Activated CD4-positive, alpha-beta T cell treated with anti-CD3 and anti-CD28 coated beads, Interleukin-2, Interleukin-4, amounts not matched to agents 100 ng/mL and 50 ng/mL, durations not matched to agents 16 hours and 8 hours (primary cell): ENCODE measurements at places on chromosomes 1 and 21.

GRCh38 chr1:5551274-5551975 lies 440.8 kb downstream of the NPHP4 start:
- no peak for DNase-seq

DNA sequence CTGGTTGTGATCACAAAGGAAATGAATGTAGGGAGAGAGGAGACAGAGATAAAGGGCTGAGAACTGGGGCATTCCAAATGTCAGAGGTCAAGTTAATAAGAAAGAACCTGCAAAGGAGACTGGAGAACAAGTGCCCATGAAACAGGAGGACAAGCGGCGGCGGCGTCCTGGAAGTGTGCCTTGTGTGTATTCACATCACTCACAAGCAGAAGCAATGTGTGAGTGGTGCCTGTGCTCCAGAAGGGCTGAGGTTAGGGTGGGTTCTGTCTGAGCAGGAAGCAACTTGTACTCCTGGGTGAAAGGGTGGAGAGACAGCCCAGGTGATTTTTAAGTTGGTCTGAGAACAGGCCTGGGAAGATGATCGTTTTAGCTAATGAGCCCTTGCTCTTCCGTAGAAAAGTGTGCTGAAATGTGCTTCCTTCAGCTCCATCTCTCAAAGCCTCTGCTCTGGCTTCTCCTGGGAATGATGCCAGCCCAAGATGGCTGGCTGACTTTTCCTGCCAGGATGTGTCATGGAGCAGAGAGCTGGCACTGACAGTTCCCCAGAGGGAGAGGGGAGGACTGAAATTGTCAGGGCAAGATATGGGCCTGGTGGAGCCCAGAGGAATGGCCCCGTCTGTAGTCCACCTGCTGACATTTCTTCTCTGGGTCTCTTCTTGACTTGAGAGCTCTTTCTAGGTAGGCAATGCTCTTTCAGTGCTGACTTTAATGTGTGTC lies 25.1 kb upstream of the PLEKHA6 start:
- no peak for DNase-seq

- DNase-seq = peak; percentile 66
Measured at GRCh38 chr1:111032295-111032897, 68.7 kb upstream of the LRIF1 start.

GRCh38 chr1:201891451-201892045 lies 2.9 kb downstream of the SHISA4 start:
- no peak for DNase-seq

DNA sequence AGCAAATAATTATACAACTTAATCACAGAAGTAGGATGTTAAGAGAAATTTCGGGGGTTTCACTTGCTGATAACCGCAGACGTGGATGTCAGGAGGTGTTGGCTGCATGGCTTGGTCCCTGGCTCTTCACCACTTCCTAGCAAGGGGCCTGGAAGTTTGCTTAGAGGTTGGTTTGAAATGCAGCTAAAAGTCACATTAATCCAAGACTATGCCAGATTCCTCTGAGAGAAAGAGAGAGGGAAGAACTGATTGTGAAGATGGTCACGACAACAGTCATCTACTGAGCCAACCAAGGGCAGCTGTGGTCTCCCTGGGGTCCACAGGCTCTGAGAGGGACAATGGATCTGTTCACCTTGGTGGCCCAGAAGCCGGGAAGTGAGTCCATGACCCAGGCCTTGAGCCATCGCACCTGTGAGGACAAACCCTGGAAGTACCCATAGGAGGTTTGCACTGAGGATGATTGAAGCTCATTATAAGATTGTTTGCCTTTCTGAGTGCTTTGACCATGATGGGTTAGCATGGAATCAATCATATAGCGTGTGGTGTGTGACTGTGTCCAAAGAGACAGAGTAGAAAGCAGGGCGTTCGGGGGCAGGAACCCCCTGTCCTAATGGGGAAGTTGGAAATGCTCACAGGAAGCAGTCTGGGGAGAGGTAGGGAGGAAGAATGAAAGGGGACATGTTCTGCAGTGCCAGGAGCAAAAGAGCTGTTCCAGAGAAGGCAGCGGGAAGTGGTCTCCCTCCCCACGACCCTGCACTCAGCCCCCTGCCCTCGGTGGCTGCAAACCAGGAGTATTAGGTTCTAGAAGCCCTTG lies 47.1 kb downstream of the UMODL1 start:
- DNase-seq = no peak

DNA sequence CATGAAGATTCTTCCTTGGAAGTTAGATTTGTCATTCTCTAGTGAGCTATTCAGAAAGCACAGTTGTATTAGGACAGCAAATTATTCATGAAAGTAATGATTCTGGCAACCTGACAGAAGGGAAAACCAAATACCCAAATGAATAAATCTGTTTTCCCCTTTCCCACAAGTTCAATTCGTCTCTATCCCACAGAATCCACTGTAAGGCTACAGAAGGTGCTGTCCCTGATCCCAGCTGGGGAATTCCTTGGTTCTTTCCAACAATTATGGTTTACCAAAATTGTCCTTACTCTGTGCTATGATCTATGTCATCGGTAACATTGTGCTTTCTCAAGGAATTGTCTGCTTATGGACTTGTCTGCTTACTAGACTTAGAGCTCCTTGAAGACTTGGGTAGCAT lies 104.2 kb downstream of the FASLG start:
- no peak for DNase-seq

DNA sequence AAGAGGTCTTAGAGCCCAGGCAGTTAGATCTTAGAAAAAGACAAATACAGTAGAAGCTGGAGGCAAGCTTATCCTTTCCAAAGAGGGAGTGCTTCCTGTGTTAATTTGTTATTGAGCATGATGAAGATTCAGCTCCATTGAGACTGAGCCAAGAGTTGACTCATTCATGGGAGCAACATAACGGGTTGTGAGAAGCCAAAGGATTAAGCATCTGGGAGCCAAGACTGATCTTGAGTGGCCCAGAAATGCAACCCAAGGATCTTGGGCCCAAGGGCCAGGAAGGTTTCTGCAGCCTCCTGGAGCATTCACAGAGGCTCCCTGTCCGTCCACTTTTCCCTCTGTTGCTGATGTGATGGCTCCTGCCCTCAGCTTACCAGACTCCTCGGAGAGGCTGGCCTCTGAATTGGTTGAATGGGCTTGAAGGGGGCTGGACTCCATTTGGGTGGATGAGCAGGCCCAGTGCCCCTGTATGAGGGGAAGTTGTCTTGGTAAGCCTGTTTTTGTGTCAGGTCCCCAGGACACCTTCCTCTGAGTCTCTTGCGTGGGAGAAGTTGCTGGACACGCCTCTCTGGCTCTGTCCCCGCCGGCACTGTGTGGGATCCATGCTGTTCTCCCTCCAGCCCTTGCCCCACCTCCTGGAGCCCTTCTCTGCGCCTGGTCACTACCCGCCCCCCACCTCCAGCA lies 42.4 kb downstream of the PDE9A start:
- no peak for DNase-seq

DNA sequence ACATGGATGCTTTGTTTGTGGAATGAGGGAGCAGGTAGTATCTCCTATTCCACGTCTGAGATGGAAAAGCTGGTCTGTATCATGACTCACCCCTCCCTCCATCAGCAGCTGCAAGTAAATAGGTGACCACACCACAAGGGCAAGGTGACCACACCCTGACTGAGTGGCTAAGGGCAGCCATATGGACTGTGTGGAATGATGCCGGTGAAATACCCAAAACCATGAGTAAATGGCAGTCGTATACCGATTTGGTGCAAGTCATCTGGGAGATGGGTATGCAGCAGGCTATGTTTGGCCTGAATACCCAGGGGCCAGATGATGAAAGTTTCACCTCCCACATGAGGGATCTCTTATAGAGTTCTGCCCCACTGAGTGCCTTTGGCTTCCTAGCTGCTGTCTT lies 15.8 kb upstream of the UBE2U start:
- DNase-seq = no peak

- no peak for DNase-seq
Measured at GRCh38 chr1:111968511-111968910, 21.0 kb downstream of the KCND3 start.

GRCh38 chr1:5915587-5916571 lies 76.3 kb downstream of the NPHP4 start:
- DNase-seq = peak; percentile 49
